Activated CD8-positive, alpha-beta memory T cell treated with anti-CD3 and anti-CD28 coated beads, Interleukin-2, amount 10 ng/mL, durations not matched to agents 7 days and 5 days (primary cell): ENCODE measurements at places on chromosomes 4 and X. TPM values are rescaled to one million over a fixed set of nuclear protein-coding genes. Genes with fewer than 3 reads are reported as not detected.

DNA sequence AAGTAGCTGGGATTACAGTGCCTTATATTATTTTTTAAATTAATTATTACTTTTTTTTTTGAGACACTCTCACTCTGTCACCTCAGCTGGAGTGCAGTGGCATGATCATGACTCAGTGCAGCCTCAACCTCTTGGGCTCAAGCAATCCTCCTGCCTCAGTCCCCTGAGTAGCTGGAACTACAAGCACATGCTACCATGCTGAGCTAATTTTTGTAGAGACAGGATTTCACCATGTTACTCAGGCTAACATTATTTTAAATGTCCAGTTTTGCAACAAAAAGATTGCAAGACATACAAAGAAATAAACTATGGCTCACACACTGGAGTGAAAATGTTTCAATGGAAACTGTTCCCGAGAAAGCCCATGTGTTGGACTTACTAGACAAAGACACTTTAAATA lies 59.2 kb downstream of the MND1 start:
- H3K36me3 ChIP-seq = peaks cover 31% of the 10 kb centered on the region

DNA sequence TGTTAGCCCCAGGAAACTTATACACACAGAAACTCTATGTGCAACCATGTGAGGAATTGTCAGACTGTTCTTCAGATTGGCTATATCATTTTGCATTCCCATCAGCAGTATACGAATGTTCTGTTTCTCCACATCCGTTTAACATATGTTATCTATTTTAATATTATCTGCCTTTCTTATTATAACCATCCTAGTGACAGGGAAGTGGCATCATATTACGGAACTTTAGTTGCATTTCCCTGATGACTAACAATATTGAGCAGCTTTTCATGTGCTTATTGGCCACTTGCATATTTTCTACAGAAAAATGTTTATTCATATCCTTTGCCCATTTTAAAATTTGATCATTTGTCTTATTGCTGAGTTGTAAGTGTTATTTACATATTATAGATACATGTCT lies 36.5 kb upstream of the IL15 start:
- H3K27me3 ChIP-seq = peaks cover 9% of the 10 kb centered on the region
- no peak for DNase-seq
- no peak overlapping the region for H3K4me3 ChIP-seq
- H3K4me1 ChIP-seq = peaks cover 5% of the 10 kb centered on the region
- H3K27ac ChIP-seq = no peak overlapping the region

- H3K4me3 ChIP-seq = no peak overlapping the region
- H3K4me1 ChIP-seq = peaks cover 10% of the 10 kb centered on the region
- no peak overlapping the region for H3K27ac ChIP-seq
- no peak for DNase-seq
These were observed 27.6 kb downstream of the INPP4B start for GRCh38 chr4:142818476-142818875.

- H3K27me3 ChIP-seq = no peaks in the 10 kb centered on the region
- H3K27ac ChIP-seq = no peak overlapping the region
- no peak for DNase-seq
- H3K4me1 ChIP-seq = peaks cover 21% of the 10 kb centered on the region
- H3K36me3 ChIP-seq = peaks cover 9% of the 10 kb centered on the region
- H3K4me3 ChIP-seq = no peak overlapping the region
These were observed 23.9 kb downstream of the SLC39A8 start for GRCh38 chr4:102321260-102321995.

GRCh38 chr4:152508386-152508785 lies 27.5 kb downstream of the FBXW7 start:
- peaks cover 39% of the 10 kb centered on the region for H3K4me1 ChIP-seq
- H3K36me3 ChIP-seq = peaks cover 11% of the 10 kb centered on the region
- no peak overlapping the region for H3K27ac ChIP-seq
- no peaks in the 10 kb centered on the region for H3K27me3 ChIP-seq
- no peak overlapping the region for H3K4me3 ChIP-seq

- H3K36me3 ChIP-seq = peaks cover 8% of the 10 kb centered on the region
- peak overlapping the region; percentile 82 for H3K27ac ChIP-seq
- H3K4me1 ChIP-seq = peaks cover 30% of the 10 kb centered on the region
- H3K4me3 ChIP-seq = peak overlapping the region; percentile 99
These were observed 787 bp upstream of the TET2 start for GRCh38 chr4:105145903-105146275.

GRCh38 chr4:150010525-150011126 lies 67.6 kb upstream of the DCLK2 start:
- peaks cover 13% of the 10 kb centered on the region for H3K27me3 ChIP-seq
- no peaks in the 10 kb centered on the region for H3K36me3 ChIP-seq
- no peak overlapping the region for H3K4me3 ChIP-seq
- H3K27ac ChIP-seq = no peak overlapping the region

GRCh38 chrX:150763810-150764209 lies 70.6 kb downstream of the MTMR1 start:
- H3K27ac ChIP-seq = no peak overlapping the region
- H3K27me3 ChIP-seq = no peaks in the 10 kb centered on the region

GRCh38 chr4:52983563-52984303 lies 121.6 kb downstream of the RASL11B start:
- H3K4me3 ChIP-seq = no peak overlapping the region
- DNase-seq = no peak
- H3K27me3 ChIP-seq = no peaks in the 10 kb centered on the region

DNA sequence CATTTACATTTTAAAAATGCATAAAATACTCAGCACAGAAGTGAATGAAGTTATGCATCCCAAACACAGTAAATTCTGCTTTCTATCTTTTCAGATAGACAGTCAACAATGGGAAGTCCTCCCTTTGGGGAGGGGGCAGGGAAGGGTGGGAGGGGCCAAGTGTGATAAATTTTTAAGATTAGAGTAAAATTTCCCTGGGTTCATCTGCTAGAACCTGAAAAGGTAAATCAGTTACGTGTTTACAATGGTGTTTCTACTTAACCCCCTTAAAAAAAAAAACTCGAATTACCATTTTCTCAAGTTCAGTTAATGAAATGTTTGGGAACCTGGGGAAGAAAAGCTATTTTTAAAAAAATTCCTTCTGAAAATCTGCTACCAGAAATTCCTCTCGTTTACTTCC lies 9.1 kb downstream of the PITX2 start:
- no peak overlapping the region for H3K27ac ChIP-seq
- DNase-seq = no peak
- peaks cover 6% of the 10 kb centered on the region for H3K36me3 ChIP-seq

DNA sequence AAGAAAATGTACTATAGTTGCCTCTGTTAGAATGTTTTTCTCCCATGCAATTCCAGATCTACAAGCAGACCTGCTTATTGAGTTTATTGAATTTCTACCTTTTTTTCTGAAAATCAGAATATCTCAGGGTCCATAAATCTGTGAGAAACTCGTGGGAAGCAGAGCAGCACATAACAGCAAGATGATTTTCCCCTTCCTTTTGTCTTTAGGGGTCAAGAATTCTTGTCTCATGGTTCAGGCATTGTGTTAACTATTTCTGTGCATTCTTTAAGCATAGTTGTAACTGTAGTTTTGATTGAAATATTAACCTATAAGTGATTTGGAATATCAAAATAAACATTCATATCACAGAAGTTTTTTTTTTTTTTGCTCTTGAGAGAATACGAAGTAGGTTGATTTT lies 11.4 kb downstream of the EDNRA start:
- no peaks in the 10 kb centered on the region for H3K4me1 ChIP-seq
- no peak overlapping the region for H3K27ac ChIP-seq
- no peak for DNase-seq
- H3K4me3 ChIP-seq = no peak overlapping the region
- H3K36me3 ChIP-seq = no peaks in the 10 kb centered on the region
- peaks cover 22% of the 10 kb centered on the region for H3K27me3 ChIP-seq

GRCh38 chr4:1012034-1012739 lies 761 bp downstream of the FGFRL1 start:
- H3K27me3 ChIP-seq = peaks cover 18% of the 10 kb centered on the region
- DNase-seq = peak; percentile 53
- no peak overlapping the region for H3K27ac ChIP-seq
- peak overlapping the region; percentile 15 for H3K4me3 ChIP-seq
- H3K36me3 ChIP-seq = no peaks in the 10 kb centered on the region

- H3K36me3 ChIP-seq = no peaks in the 10 kb centered on the region
- no peak for DNase-seq
- no peaks in the 10 kb centered on the region for H3K27me3 ChIP-seq
- no peak overlapping the region for H3K27ac ChIP-seq
These were observed 158.7 kb upstream of the GIMD1 start for GRCh38 chr4:106527316-106527715.

DNA sequence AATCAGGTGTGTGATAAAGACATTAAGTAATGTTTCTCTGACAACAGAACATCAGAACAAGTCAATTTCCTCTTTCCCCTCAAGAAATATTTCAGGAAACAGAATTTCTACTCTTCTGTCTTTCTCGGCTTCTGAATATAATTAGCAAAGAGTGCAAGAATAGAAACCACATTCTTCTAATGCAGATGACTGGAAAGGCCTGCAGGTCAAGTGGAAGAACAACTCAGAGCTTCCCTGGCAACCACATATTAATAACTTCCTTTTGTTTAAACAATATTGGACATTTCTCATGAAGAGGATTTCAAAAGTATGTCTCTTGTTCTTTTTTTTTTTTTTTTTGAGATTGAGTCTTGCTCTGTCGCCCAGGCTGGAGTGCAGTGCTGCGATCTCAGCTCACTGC lies 225.5 kb downstream of the PARM1 start:
- H3K4me3 ChIP-seq = no peak overlapping the region
- no peaks in the 10 kb centered on the region for H3K27me3 ChIP-seq
- H3K4me1 ChIP-seq = no peaks in the 10 kb centered on the region
- H3K36me3 ChIP-seq = no peaks in the 10 kb centered on the region
- DNase-seq = no peak

- DNase-seq = no peak
- peaks cover 26% of the 10 kb centered on the region for H3K27me3 ChIP-seq
- H3K36me3 ChIP-seq = peaks cover under 1% of the 10 kb centered on the region
- peaks cover 15% of the 10 kb centered on the region for H3K4me1 ChIP-seq
- peak overlapping the region; percentile 81 for H3K4me3 ChIP-seq
These were observed 838 bp upstream of the ABCG2 start for GRCh38 chr4:88159229-88159725.

DNA sequence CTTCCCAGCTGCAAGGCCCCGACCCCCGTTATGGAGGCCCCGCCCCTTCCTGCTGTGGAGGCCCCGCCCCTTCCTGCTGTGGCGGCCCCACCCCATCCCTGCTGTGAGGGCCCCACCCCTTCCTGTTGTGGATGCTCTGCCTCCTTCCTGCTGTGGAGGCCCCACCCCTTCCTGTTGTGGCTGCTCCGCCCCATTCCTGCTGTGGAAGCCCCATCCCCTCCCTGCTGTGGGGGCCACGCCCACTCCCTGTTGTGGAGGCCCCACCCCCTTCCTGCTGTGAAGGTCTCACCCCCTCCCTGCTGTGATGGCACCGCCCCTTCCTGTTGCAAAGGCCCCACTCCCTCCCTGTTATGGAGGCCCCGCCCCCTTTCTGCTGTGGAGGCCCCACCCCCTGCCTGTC lies 104.9 kb upstream of the PSAPL1 start:
- peak overlapping the region; percentile 32 for H3K27ac ChIP-seq
- H3K27me3 ChIP-seq = no peaks in the 10 kb centered on the region
- DNase-seq = peak; percentile 84
- no peak overlapping the region for H3K4me3 ChIP-seq

DNA sequence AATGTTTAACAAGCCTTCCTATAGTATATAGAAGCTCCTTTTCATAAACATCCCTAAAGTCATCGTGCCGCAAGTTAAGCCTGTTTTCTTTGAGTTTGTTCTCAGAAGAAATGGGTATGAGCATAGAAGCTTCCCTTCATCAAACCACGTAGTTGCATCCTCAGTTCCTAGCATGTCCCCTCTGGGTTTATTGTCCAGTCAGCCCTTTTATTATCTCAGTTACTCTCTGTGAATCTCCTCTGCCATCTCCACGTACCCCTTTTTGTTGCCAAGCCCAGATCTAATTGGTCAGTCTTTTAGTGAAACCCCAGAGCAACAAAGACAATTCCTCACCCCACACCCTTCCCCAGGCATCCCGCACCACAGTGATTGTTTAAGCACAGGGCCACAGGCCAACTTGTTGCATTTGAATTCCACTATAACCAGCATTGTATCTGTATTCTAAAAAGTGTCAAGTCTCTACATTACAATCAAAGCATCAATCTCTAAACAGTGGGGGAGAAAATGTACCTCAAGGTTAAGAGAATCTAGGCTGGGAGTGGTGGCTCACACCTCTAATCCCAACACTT lies 12.4 kb upstream of the TRIM2 start:
- no peak for DNase-seq
- H3K4me1 ChIP-seq = no peaks in the 10 kb centered on the region
- H3K27ac ChIP-seq = no peak overlapping the region
- H3K4me3 ChIP-seq = no peak overlapping the region
- H3K36me3 ChIP-seq = no peaks in the 10 kb centered on the region

DNA sequence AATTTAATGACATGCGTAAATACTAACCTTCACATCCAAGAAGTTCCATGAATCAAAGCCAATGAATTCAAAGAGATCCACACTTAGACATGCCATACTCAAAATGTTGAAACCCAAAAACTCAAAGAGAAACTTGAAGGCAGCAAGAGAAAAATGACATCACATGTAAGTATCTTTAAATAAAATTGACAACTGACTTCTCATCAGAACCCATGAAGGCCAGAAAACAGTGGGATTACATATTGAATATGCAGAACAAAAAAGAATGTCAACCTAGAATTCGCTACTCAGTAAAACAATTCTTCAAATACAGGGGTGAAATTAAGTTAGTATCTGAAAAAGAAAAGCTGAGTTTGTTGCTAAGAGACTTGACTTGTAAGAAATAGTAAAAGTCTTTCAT lies 953.9 kb upstream of the HS3ST1 start:
- H3K27me3 ChIP-seq = no peaks in the 10 kb centered on the region
- H3K27ac ChIP-seq = no peak overlapping the region
- H3K4me1 ChIP-seq = no peaks in the 10 kb centered on the region

DNA sequence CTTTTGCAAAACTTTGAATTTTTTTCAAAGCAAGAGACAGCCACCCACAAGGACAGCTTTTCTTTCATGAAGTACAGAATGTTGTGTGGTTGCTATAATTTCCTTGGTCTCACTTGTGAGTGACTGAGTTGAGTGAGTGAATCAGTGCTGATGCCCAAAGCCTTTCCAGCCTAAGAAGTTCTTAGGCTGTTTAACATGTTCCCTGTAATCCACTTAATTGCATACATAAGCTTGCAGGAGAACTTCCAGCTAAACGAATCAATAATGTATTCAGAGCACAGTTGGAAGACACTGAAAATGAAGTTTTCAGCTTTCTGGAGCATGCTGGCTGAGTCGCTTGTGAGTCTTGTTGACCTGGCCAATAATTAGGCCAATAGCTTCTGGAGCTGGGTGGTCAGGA lies 42.0 kb upstream of the GK2 start:
- H3K27ac ChIP-seq = no peak overlapping the region
- no peak overlapping the region for H3K4me3 ChIP-seq
- no peaks in the 10 kb centered on the region for H3K27me3 ChIP-seq
- H3K36me3 ChIP-seq = no peaks in the 10 kb centered on the region
- no peak for DNase-seq
- H3K4me1 ChIP-seq = no peaks in the 10 kb centered on the region

- no peak overlapping the region for H3K27ac ChIP-seq
- H3K27me3 ChIP-seq = peaks cover 7% of the 10 kb centered on the region
These were observed 156.2 kb downstream of the GABRB1 start for GRCh38 chr4:47187608-47188007.

TBX22 gene
- not detected for total RNA-seq

PRDM8 gene
- 21.7 TPM for total RNA-seq

CLDN2 gene
- total RNA-seq = not detected

CCDC149 gene
- total RNA-seq = not detected

PHOX2B gene
- total RNA-seq = not detected

CLCN4 gene
- 0.03 TPM for total RNA-seq

FREM3 gene
- not detected for total RNA-seq

SASH3 gene
- 231 TPM for total RNA-seq

MAGEC1 gene
- total RNA-seq = not detected

ZNF732 gene
- not detected for total RNA-seq

CCNQ gene
- 17.5 TPM for total RNA-seq

P2RY10 gene
- 105 TPM for total RNA-seq
